Kidney tubule cell (primary cell): ENCODE measurements at places on chromosomes 2 and 18.

GRCh38 chr18:73156117-73156516 lies 288.3 kb upstream of the NETO1 start:
- no peak for DNase-seq

GRCh38 chr2:232386490-232386739 lies 7.9 kb downstream of the ALPP start:
- no peak for DNase-seq

DNA sequence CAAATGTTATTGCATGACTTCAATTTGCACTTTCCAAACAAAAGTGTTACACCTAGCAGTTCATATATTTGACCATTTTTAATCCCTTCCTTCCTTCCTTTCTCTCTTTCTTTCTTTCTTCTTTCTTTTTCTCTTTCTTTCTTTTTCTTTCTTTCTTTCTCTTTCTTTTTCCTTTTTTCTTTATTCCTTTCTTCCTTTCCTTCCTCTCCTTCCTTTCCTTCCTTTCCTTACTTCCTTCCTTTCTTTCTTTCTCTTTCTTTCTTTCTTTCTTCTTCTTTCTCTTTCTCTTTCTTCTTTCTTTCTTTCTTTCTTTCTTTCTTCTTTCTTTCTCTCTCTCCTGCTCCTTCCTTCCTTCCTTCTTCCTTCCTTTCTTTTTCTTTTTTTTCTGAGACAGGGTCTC lies 146.7 kb upstream of the ALKAL2 start:
- DNase-seq, result no peak

- peak; percentile 29 for DNase-seq
Observed at GRCh38 chr2:193103064-193103463, 908.3 kb upstream of the TMEFF2 start.

DNA sequence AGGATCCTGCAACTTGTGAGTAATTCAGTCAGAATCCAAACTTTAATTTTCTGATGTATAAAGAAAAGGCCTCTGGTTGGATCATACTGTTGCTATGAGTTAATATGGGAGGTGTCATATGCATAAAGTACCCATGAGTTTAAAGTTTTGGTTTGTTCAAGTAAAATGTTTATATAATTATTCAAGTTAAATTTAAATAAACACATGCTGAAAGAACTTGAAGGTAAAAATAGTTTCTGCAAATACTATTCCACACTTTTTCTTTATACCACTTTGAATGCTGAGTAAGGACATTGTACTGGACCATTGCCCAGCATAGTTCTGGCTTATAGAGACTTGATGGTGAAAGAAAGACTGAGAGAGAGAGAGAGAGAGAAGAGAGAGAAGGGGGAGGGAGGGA lies 30.7 kb downstream of the PKP4 start:
- DNase-seq, result no peak

GRCh38 chr2:173741759-173742158 lies 223.4 kb downstream of the SP3 start:
- DNase-seq, result peak; percentile 92

DNA sequence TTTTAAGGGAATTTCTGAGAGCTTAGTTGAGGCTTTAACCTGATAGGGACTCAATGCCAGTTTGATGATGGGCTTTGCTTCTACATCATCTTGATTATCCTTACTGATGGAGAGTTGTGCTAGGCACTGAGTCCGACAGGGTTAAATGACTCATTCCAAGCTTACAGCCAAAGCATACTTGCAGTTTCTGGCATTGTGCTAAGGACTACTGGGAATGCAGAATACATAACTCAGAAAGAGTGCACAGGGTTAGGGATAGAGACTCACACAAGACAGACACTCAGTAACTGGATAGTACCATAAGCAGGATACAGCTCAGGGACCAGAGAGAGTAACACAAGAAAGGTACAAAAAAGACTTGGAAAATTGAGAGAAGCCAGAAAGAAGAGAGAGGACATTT lies 94.1 kb upstream of the SLC14A2 start:
- peak; percentile 7 for DNase-seq

- DNase-seq, result no peak
Observed at GRCh38 chr18:44651918-44652572, 28.6 kb upstream of the SETBP1 start.

DNA sequence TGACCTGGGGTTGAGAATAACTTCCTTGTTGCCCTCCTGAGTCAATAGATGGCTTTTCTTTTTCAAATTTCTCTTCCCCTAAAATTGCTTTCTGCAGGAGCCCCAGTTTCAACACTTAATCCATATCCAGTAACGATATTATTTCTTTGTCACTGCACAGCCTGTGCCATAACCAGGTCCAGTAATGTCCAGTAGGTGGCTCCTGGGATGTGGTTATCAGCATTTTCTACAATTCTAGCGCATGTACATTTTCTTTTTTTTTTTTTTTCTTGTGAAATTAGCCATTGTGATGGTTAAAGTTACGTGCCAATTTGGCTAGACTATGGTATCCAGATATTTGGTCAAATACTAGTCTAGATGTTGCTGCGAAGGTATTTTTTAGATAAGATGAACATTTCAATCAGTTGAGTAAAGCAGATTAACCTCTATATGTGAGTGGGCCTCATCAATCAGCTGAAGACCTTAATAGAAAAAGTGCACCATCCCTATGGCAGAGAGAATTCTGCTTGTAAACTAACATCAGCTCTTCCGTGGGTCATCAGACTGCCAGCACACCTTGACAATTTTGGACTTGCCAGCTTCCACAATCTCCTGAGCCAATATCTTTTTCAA lies 72.9 kb upstream of the SCG2 start:
- DNase-seq, result peak; percentile 39

GRCh38 chr2:54878182-54878581 lies 154.7 kb downstream of the EML6 start:
- DNase-seq, result no peak

GRCh38 chr2:233081232-233081730 lies 21.1 kb downstream of the INPP5D start:
- no peak for DNase-seq

DNA sequence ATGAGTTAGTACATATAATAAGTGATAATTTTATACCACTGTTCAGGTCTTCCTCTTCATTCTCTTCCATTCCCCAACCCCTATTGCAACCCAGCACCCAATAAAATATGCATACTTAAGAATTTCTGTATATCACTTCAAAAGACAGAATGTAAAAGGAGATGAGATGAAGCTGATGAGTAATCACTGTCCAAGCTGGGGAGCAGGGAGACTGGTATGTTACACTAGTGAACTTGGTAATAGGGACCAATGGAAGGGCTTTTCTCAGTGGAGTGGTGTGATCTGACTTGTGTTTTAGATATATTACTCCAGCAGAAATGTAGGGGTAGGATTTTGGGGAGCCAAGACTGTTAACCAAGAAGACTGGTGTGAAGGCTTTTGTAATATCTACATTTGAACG lies 18.0 kb upstream of the ARHGAP28 start:
- no peak for DNase-seq

GRCh38 chr18:58180172-58180571 lies 136.1 kb downstream of the NEDD4L start:
- DNase-seq, result no peak

DNA sequence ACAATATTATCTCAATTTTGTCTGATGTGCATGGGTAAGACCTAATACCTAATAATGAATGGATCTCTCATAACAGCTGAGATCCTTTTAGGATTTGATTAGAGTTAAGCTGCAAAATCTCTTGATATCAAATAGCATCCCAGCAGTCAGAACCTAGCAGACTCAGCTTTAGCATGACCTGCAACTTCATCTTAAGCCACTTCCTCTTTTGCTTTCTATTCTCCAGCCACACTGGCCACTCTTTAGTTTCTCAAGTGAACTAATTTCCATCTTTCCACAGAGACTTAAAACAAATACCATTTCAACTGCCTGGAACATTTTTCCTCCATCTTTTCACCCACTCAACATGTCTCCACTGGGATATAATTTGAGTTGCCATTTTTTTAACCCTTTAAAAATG lies 1251.6 kb upstream of the ZEB2 start:
- DNase-seq, result no peak

DNA sequence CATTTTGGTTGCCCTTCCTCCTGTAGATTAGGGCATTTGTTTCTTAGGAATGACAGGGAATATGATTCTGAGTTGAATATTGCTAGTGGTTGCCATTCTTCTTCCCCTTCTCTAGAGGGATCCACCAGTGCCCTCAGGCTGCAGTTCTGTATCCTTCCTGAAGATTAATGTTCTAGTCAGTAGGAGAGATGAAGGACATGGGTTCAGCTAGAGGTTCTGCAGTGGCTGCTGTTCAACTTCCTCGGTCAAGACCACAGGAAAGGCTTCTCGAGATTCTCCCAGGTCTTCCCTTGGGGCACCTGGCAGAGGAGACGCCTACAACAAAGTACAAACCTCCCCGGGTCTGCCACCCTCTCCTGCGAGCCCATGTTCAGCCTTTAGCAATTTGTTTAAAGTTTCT lies 325.5 kb downstream of the AFF3 start:
- no peak for DNase-seq

GRCh38 chr2:5951471-5951870 lies 259.3 kb downstream of the SOX11 start:
- peak; percentile 26 for DNase-seq

DNA sequence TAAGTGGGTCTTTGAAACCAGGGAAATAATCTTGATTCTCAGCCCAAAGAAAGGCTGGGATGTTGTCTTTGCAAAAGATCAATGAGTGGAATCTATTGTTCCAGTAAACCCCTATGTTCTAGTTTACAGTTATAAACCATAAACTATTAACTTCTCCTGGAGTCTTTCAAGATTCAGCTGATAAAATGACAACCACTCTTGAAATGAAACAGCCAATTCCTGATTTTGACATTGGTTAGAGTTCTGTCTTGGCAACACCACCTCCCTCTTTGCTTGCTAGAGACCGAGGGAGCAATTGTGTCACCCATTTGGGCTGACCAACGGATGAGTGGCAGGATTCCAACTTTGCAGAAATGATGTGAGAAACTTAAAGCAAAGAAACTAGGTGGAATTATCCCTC lies 746.9 kb downstream of the SLC4A3 start:
- DNase-seq, result no peak

DNA sequence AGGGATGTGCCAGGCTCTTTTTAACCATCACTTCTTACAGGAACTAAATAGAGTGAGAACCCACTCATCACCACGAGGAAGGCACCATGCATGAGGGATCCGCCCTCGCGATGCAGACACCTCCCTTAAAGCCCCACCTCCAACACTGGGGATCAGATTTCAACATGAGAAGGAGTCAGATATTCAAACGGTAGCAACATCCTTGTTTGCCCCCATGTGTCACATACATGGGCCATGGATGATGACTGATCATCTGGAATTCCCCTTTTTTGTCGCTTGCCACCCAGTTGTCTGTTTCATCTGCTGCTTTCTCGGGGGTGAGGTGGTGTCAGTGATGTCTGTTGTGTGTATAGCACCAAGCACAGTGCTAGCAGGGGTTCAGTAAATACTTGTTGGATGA lies 57.9 kb downstream of the NCK2 start:
- DNase-seq, result peak; percentile 57

GRCh38 chr2:219331560-219332213 lies 857 bp downstream of the RESP18 start:
- DNase-seq, result no peak

- peak; percentile 83 for DNase-seq
Observed at GRCh38 chr2:231680992-231681852, 27.1 kb upstream of the PTMA start.

GRCh38 chr2:85770786-85771409 lies 17.1 kb downstream of the ATOH8 start:
- no peak for DNase-seq

DNA sequence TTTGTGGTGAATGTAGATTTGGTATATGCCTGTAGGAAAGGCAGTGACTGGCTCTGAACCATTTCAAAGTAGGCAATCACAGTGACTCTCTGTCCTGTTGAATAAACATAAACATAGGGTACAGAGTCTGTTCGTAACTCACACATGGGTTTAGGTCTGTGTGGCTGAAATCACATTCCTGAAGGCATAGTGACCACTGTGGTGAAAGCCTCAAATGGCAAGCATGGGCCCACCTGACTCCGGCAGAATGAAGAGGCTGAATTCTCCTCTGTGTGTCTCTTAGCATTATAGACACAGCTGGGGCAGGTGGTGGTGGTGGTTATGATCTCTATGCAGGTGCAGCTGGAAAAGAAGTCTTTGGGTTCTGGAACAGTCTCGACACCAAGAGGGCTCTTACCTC lies 61.2 kb downstream of the ITGA6 start:
- DNase-seq, result no peak

DNA sequence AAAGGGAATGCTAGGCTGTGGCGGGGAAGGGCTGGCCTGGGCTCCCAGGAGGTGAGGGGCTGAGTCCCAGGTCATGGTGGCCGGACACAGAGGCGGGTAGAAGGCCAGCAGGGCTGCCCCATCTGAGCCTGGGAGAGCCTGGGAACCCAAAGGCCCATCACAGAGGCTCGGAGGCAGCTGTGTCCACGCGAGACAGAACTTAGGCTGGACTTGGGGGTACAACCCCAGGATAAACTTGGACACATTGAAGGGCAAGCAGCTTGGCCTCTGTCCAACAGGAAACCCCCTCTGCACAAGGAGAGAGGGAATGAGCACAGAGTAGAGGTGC lies 95.9 kb downstream of the ZFP36L2 start:
- DNase-seq, result no peak

- DNase-seq, result no peak
Observed at GRCh38 chr2:238496756-238497609, 70.3 kb downstream of the ASB1 start.
